ENCODE measurements at places on chromosomes 11 and 22. TPM values are rescaled to one million over a fixed set of nuclear protein-coding genes. Genes with fewer than 3 reads are reported as not detected.

SERPIND1 gene
- not detected for total RNA-seq

OSBP2 gene
- 1.3 TPM for total RNA-seq

C11orf86 gene
- total RNA-seq: not detected

PATE4 gene
- not detected for total RNA-seq

TRIM34 gene
- 19.2 TPM for total RNA-seq

KREMEN1 gene
- total RNA-seq: 13.9 TPM

RAG2 gene
- total RNA-seq: not detected

RASGRP2 gene
- total RNA-seq: 0.50 TPM

OR5B21 gene
- not detected for total RNA-seq

NCR3LG1 gene
- total RNA-seq: 5.1 TPM

PARVG gene
- total RNA-seq: not detected

MMP10 gene
- total RNA-seq: 0.87 TPM

PANX2 gene
- total RNA-seq: 0.17 TPM

GPHA2 gene
- total RNA-seq: not detected

RAB36 gene
- 5.6 TPM for total RNA-seq

F2 gene
- not detected for total RNA-seq

BAIAP2L2 gene
- 1.3 TPM for total RNA-seq

All from smooth muscle cell of trachea (primary cell).